ENCODE measurements at places on chromosomes 6 and 20. TPM values are rescaled to one million over a fixed set of nuclear protein-coding genes. Genes with fewer than 3 reads are reported as not detected.

DNA sequence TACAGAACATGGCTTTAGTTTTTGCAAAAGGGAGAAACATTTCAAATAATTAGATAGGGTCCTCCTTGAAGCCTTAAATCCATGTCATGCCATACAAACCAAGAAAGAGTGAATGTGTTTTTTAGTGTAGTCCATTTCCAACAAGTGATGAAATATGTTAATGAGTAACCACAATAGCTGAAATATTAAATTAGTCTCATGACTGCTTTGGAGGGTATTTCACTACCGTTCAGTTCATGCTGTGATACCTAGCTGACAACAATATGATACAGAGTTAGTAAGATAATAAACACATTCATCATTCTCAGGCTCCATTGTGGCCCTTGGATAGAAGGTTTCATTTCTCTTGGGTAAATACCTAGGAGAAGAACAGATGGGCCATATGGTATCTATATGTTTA is 5.8 kb upstream of the ID4 start:
- DNase-seq = no peak

DNA sequence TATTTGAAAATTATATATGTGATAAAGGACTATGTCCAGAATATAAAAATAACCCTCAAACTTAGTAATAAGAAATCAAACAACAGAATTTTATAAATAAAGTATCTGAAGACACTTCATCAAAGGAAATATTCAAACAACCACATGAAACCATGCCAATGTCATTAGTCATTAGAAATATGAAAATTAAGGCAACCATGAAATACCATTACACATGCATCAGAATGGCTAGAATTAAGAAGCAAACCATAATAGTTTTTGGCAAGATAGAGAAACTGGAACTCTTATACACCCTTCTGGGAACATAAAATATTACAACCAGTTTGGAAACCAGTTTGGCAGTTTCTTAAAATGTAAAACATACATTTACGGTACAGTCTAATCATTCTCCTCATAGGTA is 137.2 kb upstream of the ADGRB3 start:
- no peak for DNase-seq

GRCh38 chr6:164035900-164036485 is 621.5 kb downstream of the QKI start:
- no peak for DNase-seq

GRCh38 chr6:36413489-36414480 is 26.3 kb upstream of the ETV7 start:
- DNase-seq = no peak

- DNase-seq = no peak
Measured at GRCh38 chr6:25042984-25043725, 107.4 kb upstream of the RIPOR2 start.

DNA sequence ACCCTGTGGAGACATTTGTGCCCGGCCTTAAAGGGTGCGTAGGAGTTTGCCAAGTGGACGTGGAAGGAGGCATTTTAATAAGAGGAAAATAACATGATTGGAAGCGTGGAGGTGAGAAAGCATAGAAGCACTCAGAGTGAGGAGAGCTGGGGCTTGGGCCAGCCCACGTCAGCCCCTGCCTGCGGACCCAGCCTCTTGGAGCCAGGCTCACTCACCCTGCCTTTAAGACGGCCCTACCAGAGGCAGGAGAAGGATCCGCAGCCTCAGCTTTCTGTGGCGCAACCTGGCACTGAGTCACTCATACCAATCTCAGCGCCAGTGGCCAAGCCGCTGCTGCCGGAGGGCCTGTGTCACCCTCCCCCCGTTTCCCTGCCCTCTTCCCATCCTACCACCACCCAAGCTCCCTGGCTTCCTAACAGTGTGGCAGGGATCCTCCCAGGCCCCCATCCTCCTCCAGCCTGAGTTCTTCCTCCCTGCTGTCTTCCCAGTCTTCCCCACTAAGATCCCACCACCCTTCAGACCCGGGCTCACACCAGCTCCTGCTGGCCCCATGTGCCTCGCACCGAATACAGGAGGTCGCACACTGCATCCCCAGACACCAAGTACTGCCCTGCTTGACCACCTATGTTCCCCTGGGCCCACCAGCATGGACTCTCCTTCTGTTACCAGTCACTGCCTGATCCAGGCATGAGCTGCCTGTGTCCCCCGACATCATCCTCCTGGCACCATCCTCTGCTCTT is 285.2 kb downstream of the UST start:
- DNase-seq = peak; percentile 59

DNA sequence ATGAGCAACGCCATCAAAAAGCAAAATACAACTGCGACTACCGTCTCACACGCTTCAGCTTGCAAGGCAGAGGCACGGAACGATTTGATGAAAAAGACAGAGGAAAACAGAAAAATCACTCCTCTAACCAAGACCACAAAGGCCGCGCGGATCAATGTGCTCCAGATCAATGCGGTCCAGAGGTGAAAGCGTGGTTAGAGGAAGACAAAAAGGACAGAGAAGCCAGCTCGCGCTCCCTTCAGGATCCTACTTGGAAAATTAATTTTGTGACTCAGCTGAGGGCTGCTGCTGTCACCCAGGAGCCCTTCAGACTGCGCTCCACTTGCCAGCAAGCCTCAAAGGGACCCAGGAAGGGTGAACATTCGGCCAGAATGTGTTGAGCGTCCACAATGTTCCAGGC is 140.2 kb upstream of the RPS6KA2 start:
- no peak for DNase-seq

DNA sequence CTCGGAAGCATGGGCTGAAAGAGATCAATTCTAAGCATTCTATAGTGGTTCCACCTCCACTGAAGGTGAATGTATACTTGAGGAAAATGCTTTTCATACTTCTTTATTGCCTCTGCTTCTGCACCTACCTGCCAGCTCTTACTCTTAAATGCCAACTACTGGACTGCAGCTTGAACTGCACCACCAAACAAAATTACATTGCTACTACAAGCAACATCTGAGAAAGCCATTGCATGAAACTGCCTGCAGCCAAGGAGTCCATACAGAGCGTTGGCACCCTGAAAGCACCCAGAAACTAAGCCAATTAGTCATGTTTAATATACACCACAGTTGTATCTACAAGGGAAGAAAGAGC is 440.9 kb downstream of the BTBD3 start:
- no peak for DNase-seq

- DNase-seq = peak; percentile 56
Measured at GRCh38 chr6:130981409-130981808, 81.6 kb downstream of the EPB41L2 start.

- DNase-seq = no peak
Measured at GRCh38 chr6:7914311-7914710, 3.7 kb upstream of the TXNDC5 start.

- DNase-seq = no peak
Measured at GRCh38 chr6:119716668-119717270, 367.2 kb upstream of the MAN1A1 start.

DNA sequence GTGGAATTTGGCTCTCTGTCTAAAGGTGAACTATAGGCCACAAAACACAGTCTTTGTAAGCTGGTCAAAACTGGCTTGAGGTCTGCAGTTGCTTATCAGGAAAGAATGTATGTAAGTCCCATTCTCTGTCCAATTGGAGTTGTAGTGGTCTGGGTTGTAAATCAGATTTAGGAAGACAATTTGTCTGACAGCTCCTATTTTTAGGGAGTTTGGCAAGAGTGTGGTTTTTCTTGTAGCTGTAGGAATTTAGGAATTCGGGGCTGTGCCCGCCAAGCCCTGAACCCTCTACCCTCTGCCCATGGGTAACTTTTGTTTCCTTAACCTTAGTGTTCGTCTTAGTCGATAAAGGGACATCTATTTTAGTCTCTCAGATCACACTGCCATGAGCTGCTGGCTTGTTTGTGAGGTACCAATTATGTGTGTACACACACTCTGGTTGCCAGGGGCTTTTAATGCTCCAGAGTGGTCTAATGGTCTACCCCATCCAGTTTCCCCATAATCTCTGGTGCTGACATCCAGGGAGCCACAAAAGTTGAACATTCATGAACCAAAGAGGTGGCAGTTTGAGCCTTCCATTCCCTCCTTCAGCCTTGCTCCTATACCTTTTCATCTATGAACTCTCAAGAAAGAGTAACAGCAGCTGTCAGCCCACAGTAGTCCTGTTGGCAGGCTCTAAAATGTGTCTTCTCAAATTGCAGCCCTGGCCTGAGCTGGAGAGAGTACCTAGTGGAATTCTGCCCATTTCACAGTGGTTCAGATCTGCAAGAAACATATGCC is 93.0 kb downstream of the ANKRD6 start:
- DNase-seq = no peak

DNA sequence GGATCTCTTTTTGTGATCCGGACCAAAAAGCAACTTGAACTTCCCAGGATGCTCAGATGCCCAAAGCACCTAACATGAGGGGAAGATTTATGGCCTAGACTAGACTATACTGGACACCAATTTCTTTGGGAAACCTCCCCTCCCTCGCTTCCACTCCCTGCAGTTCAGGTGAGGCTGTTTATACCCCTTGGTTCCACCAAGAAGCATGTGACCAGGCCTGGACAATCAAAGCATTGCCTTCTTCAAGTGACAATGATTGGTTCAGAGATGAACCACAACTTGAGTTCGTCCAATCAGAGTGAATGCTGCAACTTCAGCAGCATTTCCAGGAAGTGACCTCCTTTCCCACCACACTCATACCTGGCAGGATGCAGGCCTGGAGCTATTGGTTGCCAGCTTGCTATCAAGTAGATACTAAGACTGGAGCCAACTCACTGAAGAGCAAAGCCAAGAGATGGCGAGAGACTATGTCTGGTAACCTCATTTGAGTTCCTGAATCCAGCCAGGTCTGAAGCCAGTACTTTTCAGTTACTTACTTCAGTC is 45.6 kb upstream of the SLC9A8 start:
- DNase-seq = no peak

DNA sequence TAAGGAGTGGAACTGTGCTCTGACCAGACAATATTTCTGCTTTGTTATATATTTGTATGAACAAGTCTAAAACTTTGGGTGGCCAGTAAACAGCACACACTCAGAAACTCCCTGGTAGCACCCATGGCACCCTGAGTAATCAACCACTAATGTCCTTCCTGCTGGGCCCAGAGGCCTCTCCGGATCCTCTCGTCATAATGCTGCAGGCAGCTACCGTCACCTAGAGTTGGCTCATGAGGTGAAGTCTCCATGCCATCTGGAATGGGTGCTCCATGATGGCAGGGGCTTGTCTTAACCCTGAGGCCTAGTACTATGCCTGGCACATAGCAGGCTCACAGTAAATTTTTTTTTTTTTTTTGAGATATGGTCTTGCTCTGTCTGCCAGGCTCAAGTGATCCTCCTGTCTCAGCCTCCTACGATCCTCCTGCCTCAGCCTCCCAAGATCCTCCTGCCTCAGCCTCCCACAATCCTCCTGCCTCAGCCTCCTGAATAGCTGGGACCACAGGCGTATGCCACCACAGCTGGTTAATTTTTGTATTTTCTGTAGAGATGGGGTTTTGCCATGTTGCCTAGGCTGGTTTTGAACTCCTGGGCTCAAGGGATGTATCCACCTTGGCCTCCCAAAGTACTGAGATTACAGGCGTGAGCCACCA is 3.0 kb upstream of the SDCBP2 start:
- DNase-seq = no peak

DNA sequence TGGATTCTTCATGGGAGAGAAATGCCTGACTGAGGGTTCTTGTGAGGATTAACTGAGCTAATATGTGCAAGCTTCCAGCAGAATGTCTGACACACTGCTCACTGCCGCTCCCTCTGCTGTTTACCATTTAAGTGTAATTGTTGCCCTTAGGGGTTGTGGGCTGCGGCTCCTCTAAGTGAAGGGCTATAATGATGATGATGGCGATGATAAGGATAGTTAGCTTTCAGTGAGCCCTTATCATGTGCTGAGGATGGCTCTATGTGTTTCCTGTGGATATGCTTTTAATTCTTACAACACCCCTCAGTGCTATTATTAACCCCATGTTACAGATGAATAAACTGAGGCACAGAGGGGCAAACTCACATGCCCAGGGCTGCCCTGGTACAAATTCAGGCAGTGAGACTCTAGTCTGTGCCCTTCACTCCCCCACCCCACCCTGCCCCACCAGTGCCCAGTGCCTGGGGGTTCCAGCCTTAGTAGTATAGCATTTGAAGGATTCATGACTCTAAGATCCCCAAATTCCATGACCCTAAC is 33.4 kb downstream of the TGM2 start:
- no peak for DNase-seq

- DNase-seq = no peak
Measured at GRCh38 chr20:54068966-54069365, 1.4 kb downstream of the BCAS1 start.

- no peak for DNase-seq
Measured at GRCh38 chr6:13554929-13555333, 19.5 kb upstream of the SIRT5 start.

- DNase-seq = no peak
Measured at GRCh38 chr6:136524936-136525413, 25.2 kb downstream of the MAP7 start.

GRCh38 chr6:101259505-101259904 is 134.0 kb upstream of the GRIK2 start:
- no peak for DNase-seq

DNA sequence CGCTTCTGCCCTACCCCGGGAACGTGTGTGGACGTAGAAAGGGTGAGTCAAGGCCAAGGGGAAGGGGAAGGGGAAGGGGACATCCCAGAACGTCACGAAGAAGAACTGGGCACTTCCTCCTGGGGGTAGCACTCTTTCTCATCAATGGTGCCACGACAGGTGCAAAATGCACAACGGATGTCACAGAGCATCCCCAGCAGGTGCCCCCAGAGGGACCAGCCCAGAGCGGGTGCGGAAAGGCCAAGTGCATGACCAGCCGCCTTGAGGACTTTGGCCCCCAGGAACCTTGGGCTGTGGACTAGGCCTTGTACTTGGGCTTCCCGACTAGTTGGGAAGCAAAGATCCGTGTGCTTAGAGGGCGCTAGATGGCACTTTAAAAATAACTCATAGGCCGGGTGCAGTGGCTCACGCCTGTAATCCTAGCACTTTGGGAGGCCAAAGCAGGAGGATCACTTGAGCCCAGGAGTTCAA is 12.1 kb upstream of the SRC start:
- DNase-seq = no peak

- DNase-seq = no peak
Measured at GRCh38 chr20:62964700-62965099, 12.2 kb downstream of the SLC17A9 start.

GRCh38 chr6:107731422-107732319 is 92.4 kb downstream of the SCML4 start:
- DNase-seq = no peak

GRCh38 chr20:32051720-32052089 is 337 bp upstream of the HCK start:
- no peak for DNase-seq

DNA sequence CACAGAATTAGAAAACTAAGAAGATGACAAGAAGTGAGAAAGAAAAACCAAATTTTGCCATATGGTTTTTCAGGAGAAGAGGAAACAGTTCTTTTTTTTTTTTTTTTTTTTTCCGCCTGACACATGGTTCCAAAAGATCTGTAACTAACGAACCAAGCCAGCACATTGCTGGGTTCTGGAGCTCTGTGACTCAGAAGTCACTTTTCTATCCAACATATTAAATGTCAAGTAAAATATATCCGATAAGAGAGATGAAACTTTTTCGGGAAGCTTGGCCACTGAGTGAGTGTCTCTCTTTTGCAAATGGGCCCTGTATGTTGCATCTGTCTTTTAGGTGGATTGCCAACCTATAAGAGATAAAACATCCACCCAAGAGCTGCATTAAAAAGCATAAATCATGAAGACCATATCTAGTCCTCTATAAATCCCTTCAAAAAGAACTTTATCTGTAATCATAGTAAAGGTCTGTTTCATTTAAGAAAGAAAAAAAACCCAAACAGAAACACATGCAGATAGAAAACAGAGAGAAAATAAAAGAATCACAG is 4.6 kb downstream of the METTL24 start:
- no peak for DNase-seq

The CYP24A1 gene
- not detected for total RNA-seq

The PLA2G7 gene
- total RNA-seq = 0.30 TPM

The VSTM2L gene
- 23.0 TPM for total RNA-seq

The GLP1R gene
- total RNA-seq = not detected

The DEFB119 gene
- not detected for total RNA-seq

The DNAH8 gene
- not detected for total RNA-seq
